CD4-positive, alpha-beta T cell treated with Interleukin-17A for 4 hours (primary cell): ENCODE measurements at places on chromosomes 5 and 9.

GRCh38 chr9:20200991-20201431 is 412.2 kb upstream of the SLC24A2 start:
- DNase-seq: no peak

GRCh38 chr5:53397845-53398244 is 82.6 kb upstream of the FST start:
- no peak for DNase-seq

DNA sequence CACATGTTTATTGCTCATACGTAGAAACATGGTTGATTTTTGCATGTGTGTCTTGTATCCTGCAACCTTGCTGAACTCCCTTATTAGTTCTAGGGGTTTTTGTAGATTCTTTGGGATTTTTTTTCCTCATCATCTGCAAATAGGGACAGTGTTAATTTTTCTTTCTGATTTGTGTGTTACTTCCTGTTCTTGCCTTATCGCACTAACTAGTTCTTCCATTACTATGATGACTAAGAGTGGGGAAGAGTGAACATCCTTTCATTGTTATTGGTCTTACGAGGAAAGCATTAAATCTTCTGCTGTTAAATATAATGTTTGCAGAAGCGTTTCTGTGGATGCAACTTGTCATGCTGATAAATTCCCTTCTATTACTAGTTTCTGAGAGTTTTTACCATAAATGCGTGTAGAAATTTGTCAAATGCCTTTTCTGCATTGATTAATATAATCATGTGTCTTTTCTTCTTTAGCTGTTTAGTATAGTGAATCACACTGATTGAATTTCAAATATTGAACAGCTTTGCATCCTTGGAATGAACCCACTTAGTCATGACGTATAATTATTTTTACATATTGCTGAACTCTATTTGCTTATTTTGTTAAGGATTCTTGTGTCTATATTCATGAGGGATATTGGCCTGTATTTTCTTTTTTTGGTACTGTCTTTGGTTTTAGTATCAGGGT is 32.1 kb upstream of the RNF130 start:
- DNase-seq: no peak

DNA sequence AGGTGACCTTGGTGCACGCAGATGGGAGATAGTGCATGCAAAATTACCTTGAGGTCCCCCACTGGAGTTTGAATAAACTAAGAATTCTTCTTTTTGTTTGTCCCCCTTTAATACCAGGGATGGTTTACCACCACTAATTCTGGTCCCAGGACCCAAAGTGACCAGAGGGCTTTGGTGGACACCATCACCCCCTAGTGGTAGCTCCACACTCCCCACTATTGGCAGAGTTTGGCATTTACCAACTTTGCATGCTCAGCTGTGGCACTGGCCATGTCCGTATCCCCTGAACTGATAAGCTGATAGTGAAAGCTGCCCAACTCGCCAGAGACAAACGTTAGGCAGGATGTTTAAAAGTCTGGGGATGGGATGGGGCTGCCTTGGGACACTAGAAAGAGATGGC is 3.3 kb downstream of the ASTN2 start:
- no peak for DNase-seq

DNA sequence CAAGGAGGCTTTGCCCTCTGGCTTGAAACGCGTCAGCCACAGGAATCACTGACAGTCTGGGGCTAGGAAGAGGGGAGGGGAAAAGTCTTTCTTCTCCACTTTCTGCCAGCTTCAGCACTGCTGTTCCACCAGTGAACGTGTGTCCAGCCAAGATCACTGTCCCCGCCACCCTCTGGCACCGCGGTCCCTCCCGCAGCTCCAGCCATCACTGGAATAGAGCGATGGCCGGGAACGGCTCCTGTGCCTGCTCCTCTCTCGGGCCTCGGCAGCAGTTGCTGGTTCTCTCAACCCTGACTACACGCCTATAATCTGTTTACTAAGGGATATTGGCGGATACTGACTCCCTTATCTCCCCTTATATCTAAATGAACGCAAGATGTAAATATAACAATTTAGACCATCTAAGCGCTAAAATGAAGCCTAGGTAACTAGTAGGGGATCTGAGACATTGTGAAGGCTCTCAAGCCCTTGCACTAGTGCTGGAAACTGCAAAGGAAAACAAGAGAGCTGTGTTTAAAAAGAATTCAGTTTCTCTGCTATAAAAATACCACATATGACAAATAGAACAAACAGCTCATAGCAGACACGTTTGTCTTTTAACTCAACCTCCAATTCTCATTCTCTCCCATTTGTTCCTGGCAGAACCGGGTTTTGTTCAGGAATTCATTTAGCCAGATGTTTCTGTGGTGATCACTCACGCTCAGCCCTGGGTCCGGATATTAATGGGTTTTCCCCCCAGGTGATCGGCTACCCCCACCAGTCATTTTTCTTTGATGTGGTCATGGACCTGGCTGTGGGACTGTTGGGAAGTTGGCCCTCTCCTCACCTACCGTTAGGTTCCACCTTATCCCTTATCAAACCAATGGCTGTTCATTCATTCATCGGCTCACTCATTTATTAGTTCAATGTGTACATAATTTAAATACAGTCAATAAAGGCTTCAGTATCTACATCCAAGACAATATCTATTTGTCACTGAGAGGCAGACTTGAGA is 149.8 kb downstream of the MED10 start:
- DNase-seq: no peak
